ENCODE measurements at places on chromosomes 2 and 18.

GRCh38 chr18:48902023-48902855 is 48.5 kb downstream of the SMAD7 start:
- no peak for DNase-seq

GRCh38 chr2:209471037-209471436 is 47.2 kb downstream of the MAP2 start:
- no peak for DNase-seq

DNA sequence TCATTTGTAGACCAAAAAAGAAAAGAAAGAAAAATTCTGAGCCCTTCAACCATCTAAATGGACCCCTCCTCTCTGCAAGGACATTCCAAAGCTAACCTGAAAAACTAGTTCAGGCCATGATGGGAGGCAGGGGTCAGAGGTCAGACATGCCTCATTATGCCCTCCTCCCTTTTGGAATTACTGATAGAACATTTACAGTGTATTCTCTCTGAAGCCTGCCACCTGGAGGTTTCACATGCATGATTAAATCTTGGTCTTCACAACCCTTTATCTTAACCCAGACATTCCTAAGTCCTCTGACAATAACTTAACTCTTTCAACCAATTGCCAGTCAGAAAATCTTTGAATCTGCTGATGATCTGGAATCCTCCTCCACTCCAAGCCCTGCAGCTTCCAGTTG is 86.0 kb downstream of the SPP2 start:
- DNase-seq, result no peak

- DNase-seq, result no peak
These were observed 86.1 kb downstream of the GBX2 start for GRCh38 chr2:236082061-236082460.

DNA sequence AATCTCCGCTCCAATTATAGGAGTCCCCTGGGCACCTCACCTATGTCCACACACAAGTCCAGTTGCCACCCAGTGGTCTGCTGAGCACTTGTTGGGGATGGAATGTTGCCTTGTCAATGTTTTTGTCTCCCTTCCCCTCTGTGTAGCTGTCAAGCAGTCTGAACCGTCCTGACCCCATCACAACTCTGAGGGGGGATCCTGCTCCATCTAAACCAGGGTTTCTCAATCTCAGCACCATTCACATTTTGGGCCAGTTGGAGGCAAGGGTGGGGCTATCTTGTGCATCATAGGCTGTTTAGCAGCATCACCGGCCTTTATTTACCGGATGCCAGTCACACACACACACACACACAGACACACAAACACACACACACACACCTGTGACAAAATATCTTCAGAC is 53.0 kb downstream of the CYP26B1 start:
- DNase-seq, result no peak

DNA sequence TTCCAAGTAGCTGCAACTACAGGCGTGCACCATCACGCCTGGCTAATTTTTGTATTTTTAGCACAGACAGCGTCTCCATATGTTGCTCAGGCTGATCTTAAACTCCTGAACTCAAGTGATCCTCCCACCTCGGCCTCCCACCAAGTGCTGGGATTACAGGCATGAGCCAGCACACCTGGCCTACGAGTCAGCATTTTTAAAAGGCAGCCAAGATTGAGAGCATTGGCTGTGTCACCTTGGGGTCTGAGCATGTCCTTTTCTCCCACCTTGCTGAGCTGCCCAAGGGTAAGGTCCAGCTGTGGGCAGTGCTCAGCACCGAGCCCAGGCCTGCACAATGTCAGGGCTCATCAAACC is 142.8 kb upstream of the LMAN1 start:
- DNase-seq, result no peak

GRCh38 chr2:8662239-8662879 is 19.5 kb upstream of the ID2 start:
- no peak for DNase-seq

GRCh38 chr18:58671632-58672564 is 633 bp downstream of the MALT1 start:
- DNase-seq, result no peak

GRCh38 chr2:39469807-39470206 is 32.7 kb upstream of the MAP4K3 start:
- DNase-seq, result no peak

DNA sequence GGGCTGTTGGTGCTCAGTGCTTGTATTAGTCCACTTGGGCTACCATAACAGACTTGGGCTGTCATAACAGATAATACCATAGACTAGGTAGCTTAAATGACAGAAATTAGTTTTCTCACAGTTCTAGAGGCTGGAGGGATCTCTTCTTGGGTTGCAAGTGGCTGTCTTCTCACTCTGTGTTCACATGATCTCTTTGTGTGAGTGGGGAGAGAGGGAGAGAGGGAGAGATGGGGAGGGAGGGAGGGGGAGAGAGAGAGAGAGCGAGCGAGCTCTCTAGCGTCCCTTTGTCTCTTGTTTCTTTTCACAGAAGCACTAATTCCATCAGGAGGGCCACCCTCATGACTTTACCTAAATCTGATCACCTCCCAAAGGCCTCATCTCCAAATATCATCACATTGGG is 4.5 kb upstream of the XRCC5 start:
- no peak for DNase-seq

GRCh38 chr2:223576873-223577272 is 25.3 kb downstream of the SCG2 start:
- DNase-seq, result no peak
